RCC 7860 (cell line): ENCODE measurements at places on chromosomes 4 and X.
A peak's percentile ranks its signal among the peaks of the same experiment; 100 is the strongest.

DNA sequence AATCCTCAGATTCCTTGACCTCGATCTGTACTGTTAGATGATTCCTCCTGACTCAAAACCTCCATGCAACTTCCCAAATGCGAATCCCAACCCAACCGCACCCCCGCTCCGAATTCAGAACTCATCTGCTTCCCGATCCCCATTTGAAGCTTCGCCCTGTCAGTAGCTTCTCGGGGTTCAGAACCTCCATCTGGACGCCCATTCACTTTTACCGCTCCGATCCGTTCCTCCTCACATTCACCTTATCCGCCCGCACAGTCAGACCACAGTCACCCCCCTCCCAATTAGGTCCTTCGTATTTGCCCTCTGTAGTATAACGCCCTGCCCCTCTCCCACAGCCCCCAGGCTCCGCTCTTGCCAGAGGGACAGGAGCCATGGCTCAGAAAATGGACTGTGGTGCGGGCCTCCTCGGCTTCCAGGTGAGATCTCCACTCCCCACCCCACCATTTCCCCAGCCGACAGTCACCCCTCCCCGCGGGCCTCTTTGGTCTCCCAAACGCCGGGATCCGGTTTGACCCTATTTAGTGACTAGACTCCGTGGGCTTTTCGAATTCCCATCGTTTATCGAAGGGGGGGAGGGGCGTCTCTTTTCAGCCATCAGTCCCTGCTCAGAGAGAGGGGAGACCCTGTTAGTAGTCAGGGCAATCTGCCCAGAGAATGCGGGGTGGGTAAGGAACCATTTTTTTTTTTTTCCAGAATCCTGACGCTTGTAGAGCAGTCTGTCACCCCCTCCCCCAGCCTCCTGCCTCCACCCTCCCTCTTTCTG, 691 bp downstream of the MAGED1 start:
- DNase-seq = no peak

- no peak for DNase-seq
These were observed 234.1 kb downstream of the CPE start for GRCh38 chr4:165612936-165613335.

DNA sequence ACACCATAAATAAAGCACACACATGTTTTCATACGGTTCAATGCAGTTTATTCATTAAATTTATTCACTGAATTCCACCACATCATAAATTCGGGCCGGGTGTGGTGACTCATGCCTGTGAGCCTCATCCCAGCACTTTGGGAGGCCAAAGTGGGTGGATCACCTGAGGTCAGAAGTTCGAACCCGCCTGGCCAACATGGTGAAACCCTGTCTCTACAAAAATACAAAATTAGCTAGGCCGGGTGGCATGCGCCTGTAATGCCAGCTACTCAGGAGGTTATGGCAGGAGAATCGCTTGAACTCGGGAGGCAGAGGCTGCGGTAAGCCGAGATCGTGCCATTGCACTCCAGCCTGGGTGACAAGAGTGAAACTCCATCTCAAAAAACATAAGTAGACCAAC, 131.6 kb downstream of the PDS5A start:
- DNase-seq = no peak

DNA sequence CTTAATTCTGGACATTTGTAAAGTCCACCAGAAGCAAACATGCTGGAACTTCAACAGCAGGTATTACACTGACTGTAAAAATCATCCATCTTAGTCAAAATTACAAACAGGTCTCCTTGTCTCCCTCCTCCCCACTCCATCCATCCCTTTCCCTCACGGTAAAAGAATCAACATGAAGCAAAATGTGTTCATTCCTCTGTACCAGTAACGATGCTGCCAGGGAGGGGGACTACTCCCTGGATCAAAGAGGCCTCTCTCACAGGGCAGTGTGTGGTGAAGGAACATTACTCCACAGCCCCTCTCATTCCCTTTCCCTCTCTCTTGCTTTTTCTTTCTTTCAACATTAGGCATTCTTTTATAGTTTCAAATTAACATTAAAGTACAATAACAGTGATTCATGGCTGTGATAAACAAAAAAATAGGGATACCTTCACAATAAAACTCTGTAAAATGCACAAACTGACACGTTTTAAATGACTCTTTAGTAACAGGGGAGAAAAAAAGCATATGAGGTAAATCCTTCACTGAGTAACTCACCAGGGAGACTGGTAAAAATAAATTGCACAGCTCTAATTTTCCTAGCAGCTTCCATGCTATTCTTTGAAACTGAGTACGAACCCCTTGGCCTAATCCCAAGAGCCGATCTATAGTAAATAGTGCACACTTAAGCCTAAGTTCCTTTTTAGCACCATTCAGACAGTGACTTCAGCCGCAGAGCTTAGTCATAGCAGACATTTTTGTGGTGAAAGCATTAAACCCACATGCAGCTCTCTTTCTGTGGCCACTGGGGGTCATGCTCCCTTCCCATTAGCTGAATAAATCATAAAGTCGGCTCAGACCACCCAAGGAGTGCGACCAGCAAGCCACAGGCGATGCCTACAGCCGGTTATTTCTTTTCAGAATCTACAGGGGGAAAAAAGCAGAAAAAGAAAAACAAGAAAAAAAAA, 215.6 kb upstream of the GYPA start:
- DNase-seq = peak; percentile 83

GRCh38 chr4:123297836-123298235, 98.8 kb upstream of the SPRY1 start:
- no peak for DNase-seq

DNA sequence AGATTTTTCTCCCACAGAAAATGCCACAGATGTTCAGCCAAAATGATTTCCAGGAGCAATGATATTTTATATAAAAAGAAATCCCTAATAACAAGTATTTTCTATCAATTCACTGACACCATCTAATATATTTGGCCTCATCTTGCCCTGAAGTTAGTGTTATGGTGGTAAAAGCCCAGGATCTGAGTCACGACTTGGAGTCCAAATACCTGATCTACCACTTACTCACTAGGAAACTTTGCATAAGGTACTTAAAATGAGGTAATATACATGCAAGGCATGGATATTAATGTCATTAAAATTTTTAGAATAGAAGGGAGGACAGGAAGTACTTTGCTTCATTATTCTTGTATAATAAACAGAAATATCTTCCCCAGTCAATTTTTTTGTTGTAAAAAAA, 16.3 kb downstream of the PPP3CA start:
- no peak for DNase-seq

DNA sequence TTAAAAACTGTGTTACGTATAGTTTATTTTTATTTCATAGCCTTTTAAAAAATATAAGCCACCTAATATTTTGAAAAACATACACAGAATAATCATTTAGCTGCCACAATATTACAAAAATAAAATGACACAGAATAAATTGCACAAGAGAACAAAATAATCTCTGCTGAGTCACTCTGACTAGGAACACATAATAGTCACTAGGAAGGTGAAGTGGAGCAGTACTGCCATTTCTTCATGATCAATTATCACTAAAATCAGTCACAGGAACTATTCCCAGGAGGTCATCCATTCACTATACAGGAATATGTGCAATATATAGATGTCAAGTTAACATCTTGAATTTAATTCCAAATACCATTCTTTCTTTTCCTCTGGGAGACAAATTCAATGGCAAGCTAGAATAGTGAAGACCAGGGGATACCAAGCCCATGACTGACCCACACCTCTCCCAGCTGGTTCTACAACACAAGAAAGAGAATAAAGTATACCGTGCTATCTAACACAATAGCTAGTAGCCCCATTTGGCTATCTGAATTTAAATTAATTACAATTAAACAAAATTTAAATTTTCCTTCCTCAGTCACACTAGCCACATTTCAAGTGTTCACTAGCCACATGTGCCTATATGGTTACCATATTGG, 5.9 kb downstream of the SMIM43 start:
- DNase-seq = no peak

DNA sequence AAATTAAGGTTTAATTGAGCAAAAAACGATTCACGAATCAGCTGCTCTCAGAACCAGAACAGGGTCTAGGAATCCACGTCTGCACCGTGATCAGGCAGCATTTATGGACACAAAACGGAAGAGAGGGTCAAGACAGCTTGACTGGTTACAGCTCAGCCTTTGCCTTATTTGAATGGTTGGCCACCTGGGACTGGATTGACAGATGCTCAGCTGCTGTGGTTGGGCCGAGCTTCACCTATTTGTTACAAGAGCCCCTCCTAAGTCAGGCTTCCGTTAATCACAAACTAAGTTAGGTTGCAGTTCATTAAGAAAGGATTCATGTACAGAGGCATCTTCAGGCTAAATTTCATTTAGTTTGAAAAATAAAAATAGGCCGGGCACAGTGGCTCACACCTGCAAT, 50.6 kb upstream of the MAN2B2 start:
- no peak for DNase-seq

DNA sequence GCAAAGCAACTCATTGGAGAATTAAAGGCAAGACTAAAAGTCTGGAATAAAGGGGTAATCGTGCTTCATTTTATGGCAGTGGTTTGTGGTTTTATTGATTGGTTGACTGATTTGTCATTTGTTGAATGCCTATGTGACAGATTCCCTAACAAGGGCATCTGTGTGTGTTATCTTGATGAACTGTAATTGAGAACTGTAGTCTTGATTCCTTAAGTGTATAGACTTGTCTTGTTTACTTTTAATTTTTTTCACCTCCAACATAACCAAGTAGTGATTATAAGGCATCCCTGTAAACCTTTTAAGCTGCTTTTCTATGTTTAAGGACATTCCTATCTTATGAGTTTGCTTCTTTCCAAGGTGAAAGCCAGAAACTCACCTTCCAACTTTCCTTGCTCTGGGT, 216.0 kb upstream of the TAPT1 start:
- DNase-seq = no peak

DNA sequence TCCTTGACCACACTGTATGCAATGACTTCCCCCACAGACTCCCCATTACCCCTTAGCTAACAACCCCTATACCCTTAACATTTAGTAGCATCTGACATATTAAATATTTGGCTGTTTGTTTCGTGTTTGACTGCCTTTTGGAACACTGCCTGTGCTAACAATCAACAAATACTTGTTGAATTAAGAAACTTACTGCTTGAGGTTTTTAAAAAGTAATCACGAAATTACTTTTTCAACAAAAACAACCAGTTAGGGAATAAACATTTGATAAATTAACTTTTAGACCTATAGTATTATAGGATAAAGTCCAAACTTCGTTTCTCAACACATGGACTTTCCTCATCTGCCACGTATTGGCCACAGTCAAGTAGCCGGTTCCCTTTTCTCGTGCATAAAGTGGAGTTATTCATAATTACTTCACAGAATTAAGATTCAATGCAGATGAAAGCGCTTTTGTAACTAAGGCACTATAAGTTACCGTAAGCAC, 555 bp upstream of the ELMOD2 start:
- no peak for DNase-seq

DNA sequence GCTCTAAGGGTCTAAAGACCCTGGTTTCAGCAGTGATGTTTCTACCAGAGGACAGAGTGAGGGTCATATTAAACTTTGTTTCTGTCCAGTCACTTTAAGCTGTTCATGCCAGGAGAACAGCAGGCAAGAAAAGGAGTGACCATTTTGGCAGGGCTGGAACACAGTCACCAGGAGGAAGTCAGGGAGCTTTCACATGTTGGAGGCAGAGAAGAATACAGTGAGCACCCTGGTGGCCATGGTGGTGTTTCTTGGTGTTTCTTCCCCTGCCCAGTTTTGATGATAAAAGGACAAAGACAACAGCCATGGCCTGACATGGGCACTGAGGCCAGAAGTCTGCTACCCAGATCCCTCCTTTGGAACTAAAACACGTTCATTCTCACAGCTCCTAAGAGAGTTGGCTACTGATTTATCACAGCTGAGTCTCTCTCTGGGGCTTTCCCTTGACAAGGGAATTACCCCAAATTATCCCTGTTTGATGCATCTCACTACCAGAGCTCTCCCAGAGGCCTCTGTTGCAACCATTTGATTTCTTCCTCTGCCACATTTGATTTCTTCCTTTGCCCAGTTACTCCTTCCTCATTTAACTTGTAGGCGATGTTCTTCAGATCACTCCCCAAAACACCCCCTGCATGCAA, 106.4 kb upstream of the NWD2 start:
- DNase-seq = no peak

DNA sequence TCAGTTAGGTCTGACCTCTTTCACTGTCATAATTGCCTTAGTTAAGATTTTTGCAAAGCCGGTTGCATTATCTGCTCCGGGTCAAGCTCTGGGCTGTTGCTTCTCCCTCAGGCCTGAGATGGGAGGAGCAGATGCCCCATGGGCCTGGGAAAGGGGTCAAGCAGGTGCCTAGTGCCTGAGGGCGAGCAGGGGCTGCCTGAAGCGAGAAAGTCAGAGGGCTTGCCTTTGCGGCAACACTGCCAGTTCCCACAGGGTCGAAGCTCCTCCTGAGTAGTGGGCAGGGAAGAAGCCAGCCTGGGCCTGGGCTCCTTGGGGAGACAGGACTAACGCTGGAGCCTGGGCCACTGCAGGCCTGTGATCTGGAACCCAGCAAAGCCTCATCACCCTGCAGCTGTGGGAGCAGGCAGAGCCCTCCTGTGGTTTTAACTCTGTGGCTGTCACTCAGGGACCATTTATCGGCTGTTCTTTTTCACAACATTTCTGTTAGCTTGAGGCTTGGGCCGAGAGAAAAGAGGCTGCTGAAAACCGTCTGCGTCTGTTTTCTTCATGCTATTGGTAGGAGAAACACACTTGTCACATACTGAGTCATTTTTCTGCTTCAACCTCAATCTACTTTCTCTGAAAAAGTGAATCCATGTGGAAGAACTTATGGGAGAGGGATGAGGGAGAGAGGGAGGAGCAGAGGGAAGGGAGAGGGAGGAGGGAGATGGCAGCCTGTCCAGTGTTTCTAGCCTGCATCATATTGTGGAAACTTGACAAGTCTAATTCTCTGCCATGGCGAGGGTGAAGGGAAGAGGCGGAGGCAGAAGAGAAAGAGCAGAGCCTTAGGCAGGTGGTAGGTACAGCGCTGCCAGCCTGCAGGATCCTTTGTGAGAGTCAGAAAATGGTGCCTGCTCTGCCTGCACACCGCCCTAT, 68.4 kb downstream of the RHOH start:
- no peak for DNase-seq

DNA sequence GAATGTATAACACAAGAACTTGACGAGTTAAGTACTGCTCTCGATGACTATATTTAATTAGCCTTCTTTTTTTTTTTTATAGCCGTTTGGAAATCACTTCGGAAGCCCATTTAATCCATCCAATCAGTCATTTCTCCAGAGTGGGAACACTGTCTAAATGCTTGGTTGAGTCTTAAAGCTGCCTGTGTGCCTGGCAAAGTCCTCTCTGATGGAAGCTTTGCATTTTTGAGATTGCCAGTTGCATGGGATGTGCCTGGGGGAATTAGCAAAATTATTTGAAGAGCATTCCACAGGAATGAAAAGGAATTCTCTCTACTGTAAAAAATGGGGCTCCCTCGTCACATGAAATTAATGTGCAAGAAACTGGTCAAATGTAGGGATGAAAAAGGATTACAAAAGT, 398.8 kb upstream of the RPS6KA3 start:
- no peak for DNase-seq
